ENCODE measurements at places on chromosomes 12 and 14.

GRCh38 chr12:57063991-57064685 is 14.2 kb upstream of the MYO1A start:
- H3K36me3 ChIP-seq: peaks cover 32% of the 10 kb centered on the region
- H3K27me3 ChIP-seq: no peaks in the 10 kb centered on the region
- H3K4me3 ChIP-seq: no peak overlapping the region

GRCh38 chr12:123337070-123337469 is 27.6 kb downstream of the SBNO1 start:
- no peak for DNase-seq
- no peak overlapping the region for H3K4me3 ChIP-seq
- H3K36me3 ChIP-seq: peaks cover 88% of the 10 kb centered on the region
- no peaks in the 10 kb centered on the region for H3K27me3 ChIP-seq
- no peaks in the 10 kb centered on the region for H3K4me1 ChIP-seq

- no peak for DNase-seq
- peaks cover 6% of the 10 kb centered on the region for H3K36me3 ChIP-seq
- H3K4me3 ChIP-seq: no peak overlapping the region
- H3K27me3 ChIP-seq: no peaks in the 10 kb centered on the region
- H3K27ac ChIP-seq: no peak overlapping the region
These were observed 4.5 kb downstream of the DYRK4 start for GRCh38 chr12:4566474-4566873.

GRCh38 chr14:81971911-81972310 is 438.3 kb upstream of the SEL1L start:
- no peaks in the 10 kb centered on the region for H3K36me3 ChIP-seq
- DNase-seq: no peak
- H3K27me3 ChIP-seq: no peaks in the 10 kb centered on the region
- no peak overlapping the region for H3K27ac ChIP-seq
- H3K4me1 ChIP-seq: no peaks in the 10 kb centered on the region

- no peak overlapping the region for H3K27ac ChIP-seq
- no peaks in the 10 kb centered on the region for H3K27me3 ChIP-seq
- H3K4me3 ChIP-seq: no peak overlapping the region
- H3K4me1 ChIP-seq: no peaks in the 10 kb centered on the region
- DNase-seq: no peak
These were observed 60.0 kb downstream of the PLEKHG7 start for GRCh38 chr12:92762773-92763172.

- no peaks in the 10 kb centered on the region for H3K4me1 ChIP-seq
- H3K36me3 ChIP-seq: no peaks in the 10 kb centered on the region
- DNase-seq: no peak
- no peak overlapping the region for H3K4me3 ChIP-seq
- H3K27ac ChIP-seq: no peak overlapping the region
These were observed 21.3 kb downstream of the PLEKHH1 start for GRCh38 chr14:67554341-67554740.

- no peaks in the 10 kb centered on the region for H3K27me3 ChIP-seq
- no peaks in the 10 kb centered on the region for H3K4me1 ChIP-seq
- no peak for DNase-seq
- H3K36me3 ChIP-seq: no peaks in the 10 kb centered on the region
- H3K4me3 ChIP-seq: no peak overlapping the region
These were observed 7.9 kb downstream of the DACT1 start for GRCh38 chr14:58645641-58646040.

DNA sequence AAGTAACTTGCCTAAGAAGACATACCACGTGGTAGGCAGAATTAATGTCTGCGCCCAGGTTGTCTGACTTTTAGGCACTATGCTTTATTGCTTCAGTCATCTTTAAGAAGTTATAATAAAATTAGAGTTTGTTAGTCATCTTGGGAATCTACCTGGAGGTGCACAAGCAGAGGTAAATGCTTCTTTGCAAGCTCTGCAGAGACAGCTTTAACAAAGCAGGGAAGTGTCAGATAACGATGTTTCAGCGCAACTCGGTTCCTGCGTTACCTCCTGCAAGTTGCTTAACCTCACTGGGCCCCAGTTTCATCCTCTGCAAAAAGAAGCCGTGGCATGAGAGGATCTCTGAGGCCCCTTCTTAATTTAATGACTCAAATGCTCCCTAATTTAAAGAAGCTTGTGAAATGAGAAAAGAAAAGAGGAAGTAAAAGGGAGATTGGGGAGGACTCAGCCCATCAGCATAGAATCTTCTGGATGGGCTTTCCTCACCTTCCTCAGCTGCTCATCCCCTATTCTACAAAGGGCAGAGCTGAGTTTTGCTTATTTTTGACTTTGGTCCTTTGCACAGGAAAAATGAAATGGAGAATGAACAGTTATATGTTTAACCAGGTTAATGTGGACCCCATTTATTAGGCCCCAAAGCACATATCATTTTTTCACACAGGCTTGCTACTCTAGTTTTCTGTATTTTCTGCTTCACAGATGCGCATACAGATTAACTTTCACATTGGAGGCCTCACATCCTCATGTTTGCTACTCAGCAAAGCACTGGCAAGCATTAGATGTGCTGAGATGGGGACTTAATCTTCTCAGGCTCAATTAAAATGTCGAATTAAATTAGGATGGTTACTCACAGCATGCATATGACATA is 5.1 kb downstream of the ARHGDIB start:
- DNase-seq: no peak
- H3K27ac ChIP-seq: no peak overlapping the region
- H3K4me1 ChIP-seq: no peaks in the 10 kb centered on the region
- no peak overlapping the region for H3K4me3 ChIP-seq
- H3K27me3 ChIP-seq: no peaks in the 10 kb centered on the region

All from neuronal stem cell (in vitro differentiated cells).